ENCODE measurements at places on chromosomes 5 and 9.

GRCh38 chr9:38347271-38347671 lies 45.2 kb upstream of the ALDH1B1 start:
- DNase-seq, result no peak

DNA sequence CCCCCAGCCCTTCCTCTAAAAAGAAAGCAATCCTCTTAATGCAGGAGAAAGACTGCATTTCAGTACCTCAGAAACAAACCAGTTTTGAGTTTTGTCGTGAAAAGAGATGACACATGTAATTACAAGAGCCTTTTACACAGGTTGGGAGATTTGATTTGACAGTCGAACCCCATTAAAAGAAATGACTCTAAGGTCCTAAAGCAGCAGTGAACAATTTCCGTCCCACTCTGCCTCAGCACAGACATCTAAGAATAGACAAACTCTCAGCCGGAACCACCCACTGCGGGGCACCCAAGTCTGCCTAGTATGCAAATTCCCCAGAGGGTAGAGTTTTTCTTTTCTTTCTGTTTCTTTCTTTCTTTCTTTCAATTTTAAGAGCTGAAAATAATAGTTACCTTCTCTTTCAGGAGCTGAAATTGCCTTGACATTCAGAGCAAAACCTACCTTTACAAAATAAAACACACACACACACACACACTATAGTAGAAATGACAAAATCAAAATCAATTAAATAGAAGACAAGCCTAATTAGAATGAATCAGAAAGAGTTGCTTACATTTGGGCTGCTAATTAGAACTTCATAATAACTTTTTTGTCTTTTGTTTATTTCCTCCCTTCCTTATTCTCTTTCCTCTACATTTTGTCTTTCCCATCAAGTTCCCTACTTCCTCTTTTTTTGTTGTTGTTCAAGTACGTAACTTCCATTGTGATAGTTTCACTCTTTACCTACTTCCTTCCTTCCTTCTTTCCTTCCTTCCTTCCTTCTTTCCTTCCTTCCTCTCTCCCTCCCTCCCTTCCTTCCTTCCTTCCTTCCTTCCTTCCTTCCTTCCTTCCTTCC lies 65.1 kb downstream of the BASP1 start:
- peak; percentile 91 for DNase-seq

DNA sequence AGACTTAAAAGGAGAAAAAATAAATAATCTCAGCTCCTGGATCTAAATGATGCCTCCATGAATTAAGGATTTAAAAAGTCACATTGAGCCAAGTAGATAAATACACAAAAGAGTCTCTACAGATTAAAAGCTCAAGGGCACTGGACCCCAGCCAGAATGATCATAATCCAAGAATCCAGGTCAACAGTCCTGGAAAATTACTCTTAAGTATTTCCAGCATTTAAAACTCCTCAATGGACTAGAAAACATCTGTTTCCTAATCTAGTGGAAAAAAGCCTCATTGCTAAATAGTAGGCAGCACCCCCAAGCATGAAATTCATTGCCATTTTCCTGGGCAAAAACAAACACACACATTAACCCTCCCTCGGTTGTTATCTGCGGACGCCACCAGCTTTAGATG lies 96.8 kb downstream of the FRMD3 start:
- no peak for DNase-seq

- no peak for DNase-seq
Measured at GRCh38 chr9:88733651-88734421, 198.9 kb downstream of the NXNL2 start.
